ENCODE measurements at places on chromosomes 6 and 20.

GRCh38 chr6:36793296-36793912 is 45.8 kb downstream of the CPNE5 start:
- DNase-seq, result no peak

GRCh38 chr6:114033606-114034005 is 62.7 kb upstream of the HDAC2 start:
- DNase-seq, result no peak

- DNase-seq, result no peak
Observed at GRCh38 chr6:2264932-2265331, 19.5 kb upstream of the GMDS start.

DNA sequence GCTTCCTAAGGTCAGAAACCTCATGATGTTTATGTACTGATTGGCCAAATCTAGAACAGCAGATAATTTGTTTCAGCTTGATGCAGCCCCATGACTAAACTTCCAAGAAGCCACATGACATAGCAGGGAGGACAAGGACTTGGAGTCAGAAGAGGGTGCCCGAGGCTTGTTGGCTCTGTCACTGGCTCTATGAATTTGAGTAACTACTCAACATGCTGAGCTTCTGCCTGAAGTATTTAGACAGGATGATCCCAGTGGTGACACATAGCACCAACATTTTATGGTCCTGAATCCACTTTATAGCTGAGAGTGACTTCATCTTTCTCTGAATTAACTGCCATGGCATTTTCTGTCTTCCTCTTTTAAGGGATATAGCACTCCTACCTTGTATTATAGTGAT is 13.5 kb upstream of the TBX18 start:
- no peak for DNase-seq

DNA sequence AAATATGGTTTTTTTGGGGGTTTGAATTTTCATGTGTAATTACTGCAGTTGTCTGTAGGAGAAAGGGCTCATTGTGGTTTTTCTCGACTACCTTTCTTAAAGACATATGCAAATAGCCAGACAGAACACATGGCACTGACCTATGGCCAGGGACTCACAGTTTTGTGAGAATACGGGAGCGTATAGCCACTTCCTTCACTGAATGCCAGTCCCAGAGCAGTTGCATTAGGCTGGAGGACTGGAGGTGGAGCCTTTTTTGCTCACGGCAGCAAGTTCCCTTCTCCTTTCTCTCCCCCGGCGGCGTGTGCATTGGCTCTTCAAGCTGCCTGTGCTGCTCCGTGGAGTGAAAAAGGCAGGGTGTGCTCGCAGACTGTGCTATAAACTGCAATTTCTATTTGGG is 114.9 kb downstream of the AKAP7 start:
- peak; percentile 14 for DNase-seq

- no peak for DNase-seq
Observed at GRCh38 chr6:24394780-24395437, 7.8 kb upstream of the MRS2 start.

- no peak for DNase-seq
Observed at GRCh38 chr20:44465001-44465560, 10.6 kb upstream of the TTPAL start.

GRCh38 chr20:2694008-2694471 is 1.5 kb downstream of the EBF4 start:
- no peak for DNase-seq

DNA sequence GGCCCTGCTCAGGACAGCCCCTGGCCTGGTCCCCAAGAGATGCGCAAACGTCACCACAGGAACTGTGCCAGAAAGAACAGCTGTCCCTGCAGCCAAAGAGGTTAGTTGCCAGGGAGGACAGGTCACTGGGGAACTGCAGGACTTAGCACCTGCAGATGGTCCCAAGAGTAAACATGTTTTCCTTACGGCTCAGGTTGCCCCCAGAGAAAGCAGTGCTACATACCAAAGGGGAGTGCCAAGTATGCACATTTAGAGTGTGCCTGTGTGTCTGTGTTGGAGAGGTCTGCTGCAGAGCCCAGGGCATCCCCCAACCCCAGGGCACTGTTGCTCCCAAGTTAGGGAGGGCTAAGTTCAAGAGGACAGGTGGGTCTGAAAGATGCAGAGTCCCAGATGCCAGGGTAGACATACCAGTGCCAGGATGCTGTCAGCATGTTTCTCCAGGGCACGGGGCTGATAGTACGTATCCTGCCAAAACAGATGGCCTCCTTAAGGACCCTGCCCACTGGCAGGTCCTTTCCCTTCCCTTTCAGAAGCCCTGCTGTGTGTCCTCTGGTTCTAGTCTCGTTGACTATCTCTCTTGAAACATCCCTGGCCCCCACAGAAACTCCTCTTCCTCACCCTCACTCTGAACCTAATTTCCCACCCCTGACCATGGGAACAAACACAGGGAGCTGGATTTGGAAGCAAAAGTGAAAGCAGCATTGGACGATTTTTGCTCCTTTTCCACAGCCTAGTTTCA is 1.3 kb downstream of the ABHD16A start:
- no peak for DNase-seq

- no peak for DNase-seq
Observed at GRCh38 chr6:113019176-113019575, 672.0 kb downstream of the RFPL4B start.

GRCh38 chr6:152720974-152721373 is 23.3 kb downstream of the MYCT1 start:
- DNase-seq, result no peak

GRCh38 chr20:48681201-48681872 is 146.5 kb downstream of the PREX1 start:
- DNase-seq, result no peak

DNA sequence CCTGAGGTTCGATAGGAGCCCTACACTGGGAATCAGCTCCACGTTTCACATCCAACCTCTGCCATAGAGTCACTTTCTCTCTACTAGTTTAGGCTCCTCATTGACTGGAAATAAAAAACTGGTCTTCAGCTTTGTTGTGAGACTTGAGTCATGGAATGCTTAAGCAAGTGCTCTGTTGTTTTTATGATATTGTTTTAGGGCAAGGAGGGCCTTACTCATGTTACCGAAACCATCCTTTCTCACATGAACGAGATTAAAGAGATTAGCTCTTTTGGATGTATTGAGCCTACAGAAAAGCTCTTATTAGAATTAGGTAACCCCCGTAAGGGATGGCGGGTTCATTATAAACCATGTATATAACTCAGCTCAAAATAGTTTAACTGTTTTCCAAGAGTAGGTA is 6.9 kb upstream of the MOCS1 start:
- no peak for DNase-seq

GRCh38 chr6:14174226-14174625 is 56.7 kb downstream of the CD83 start:
- no peak for DNase-seq

DNA sequence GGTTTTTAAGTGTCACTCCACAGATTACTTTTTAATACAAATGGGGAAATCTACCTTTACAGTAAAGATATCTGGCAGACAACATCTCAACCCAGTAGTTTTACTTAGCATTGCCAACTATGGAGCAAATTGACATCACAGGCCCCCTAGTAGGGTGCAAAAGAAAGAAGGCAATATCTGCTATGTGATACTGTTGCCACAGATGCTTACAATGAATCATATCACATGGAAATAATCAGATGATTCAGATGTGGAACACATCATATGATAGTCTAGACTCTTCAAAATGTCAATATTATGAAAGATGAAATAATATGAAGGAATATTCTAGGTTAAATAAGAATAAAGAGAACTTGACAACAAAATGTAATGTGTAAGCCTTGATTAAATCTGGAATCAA is 322.5 kb downstream of the BMP2 start:
- no peak for DNase-seq

DNA sequence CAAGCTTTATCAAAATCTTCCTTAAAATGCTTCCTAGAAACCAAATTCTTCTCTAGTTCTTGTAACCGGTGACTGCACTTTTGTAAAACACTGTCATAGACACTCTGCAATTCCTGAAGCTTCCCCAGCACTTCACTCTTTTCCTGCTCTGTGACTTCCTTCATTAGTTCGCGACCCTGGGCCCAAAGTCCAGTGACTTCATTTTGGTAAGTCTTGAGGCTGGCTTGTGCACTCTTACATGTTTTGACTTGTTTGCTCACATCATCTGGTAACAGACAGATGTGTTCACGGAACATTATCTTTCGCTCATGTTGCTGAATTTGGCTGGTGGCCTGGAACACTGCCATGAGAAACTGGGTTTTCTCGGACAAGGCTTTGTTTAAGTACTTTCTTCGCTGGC is 306.2 kb downstream of the SYNE1 start:
- no peak for DNase-seq

GRCh38 chr20:63968136-63968927 is 1.4 kb downstream of the ZNF512B start:
- DNase-seq, result no peak

DNA sequence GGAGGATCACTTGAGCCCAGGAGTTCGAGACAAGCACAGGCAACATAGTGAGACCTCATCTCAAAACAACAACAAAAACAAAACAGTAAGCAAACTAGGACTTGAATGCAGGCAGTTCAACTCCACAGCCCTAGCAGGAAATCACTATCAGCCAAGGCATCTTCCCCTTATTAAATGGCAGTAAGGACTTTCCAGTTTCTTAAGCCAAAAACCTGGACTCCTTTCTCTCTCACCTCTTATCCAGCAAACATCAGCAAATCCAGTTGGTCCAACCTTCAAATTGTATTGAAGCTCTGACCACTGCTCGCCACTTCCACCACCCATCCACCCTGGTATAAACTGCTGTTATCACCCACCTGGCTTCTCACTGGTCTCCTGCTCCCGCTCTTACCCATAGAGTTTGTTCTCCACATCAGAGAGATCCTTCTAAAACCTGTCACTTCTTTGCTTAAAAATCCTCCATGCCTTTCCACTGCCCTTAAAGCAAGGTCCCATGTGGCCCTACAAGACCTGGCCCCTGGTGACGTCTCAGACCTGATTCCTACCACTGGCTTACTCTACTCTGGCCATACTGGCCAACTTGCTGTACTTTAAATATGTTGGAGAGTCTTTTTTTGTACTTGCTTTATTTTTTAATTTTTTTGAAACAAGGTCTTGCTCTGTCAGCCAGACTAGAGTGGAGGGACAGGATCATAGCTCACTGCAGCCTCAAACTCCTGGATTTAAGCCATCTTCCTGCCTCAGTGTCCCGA is 27.6 kb downstream of the BCL2L1 start:
- no peak for DNase-seq

GRCh38 chr6:2542858-2543218 is 207.9 kb downstream of the MYLK4 start:
- DNase-seq, result peak; percentile 43

- DNase-seq, result no peak
Observed at GRCh38 chr6:138909511-138909910, 78.5 kb downstream of the REPS1 start.

DNA sequence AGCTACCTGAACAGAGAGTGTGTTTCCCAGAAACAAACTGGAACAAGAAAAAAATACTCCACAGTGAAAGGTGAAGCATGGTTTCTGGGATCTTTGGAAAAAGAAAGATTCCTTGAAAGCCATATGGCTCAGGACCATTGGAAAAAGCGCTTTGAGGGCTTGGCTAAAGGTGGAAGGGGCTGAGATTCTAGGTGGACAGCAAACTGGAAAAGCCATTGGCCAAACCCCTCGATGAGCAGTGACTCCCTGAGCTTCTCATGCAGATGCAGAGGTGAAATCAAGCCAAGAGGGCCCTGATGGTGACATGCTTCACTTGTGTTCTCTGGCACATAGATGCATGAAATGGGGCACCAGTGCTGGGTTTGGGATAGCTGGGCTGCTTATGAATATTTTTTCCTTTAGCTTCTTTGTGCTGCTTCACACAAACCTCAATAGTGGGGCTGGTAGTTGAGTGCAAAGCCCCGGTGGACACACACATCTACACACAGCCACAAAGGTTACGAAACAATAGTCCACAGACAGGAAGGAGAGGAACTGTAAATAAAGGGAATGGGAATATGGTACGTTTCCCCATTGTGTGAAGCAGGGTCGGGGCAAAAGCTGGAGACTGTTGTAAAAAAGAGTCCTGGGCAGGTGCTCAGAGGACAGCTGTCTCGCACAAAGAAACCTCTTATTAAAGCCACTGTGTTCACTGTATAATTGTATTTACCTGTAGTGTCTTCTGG is 117.8 kb downstream of the FOXA2 start:
- DNase-seq, result no peak

- DNase-seq, result no peak
Observed at GRCh38 chr6:89975991-89976693, 81.9 kb downstream of the GJA10 start.

DNA sequence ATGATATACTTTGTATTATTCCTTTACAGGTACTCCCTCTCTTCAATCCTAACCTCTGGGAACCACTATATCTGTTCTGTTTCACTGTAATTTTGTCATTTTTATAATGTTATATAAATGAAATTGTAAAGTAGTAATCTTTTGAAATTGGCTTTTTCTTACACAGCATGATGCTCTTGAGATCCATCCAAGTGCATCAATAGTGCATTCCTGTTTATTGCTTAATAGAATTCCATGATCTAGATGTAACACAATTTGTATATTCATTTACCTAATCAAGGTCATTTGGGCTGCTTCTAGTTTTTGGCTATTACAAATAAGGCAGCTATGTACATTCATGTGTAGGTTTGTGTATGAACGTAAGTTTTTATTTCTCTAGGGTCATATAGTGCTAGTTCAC is 174.6 kb downstream of the KHDC1L start:
- DNase-seq, result no peak

- DNase-seq, result no peak
Observed at GRCh38 chr20:22411627-22412450, 172.5 kb downstream of the FOXA2 start.

GRCh38 chr20:57022306-57022705 is 244.1 kb downstream of the BMP7 start:
- no peak for DNase-seq

- no peak for DNase-seq
Observed at GRCh38 chr6:36691612-36692011, 6.0 kb upstream of the RAB44 start.

- DNase-seq, result peak; percentile 45
Observed at GRCh38 chr6:136791296-136792094, 782 bp downstream of the MAP3K5 start.

DNA sequence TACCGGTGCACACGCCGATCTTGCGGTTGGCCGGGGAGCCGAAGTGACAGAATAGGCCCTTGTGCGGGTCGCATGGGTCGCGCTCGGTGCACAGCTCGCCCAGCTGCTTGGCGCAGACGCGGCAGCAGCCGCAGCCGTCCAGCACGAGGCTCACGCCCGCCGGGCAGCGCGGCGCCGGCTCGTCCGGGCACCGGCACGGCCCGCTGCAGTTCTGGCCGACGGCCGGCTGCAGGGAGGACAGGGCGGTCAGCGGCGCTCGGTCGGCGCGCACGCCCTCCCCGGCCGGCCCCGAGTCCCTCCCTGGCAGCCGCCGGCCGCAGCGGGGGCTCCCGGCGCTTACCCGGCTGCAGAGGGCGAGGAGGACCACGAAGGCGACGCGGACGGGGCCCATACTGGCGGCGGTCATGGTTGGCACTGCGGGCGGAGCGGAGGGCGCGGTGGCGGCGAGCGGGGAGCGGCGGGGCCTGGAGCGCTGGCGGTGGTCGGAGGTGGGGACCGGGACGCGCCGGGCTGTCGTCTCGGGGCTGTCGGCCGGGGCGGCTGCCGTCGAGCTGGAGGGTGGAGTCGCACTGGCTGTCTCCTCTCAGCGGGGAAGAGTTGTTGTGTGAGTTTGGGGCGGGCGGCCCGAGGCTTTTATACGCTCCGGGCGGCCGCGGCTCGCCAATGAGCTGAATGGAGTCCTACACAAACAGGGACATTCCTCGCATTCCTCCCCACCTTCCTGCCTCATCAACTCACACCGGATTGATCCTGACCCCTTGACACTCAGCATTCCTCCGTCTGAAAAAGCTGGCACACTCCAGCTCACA is at the start of gene CCN2:
TSS of gene CCN2 (minus strand) at position 606 of the 809 bp plus-strand sequence. CDS start at position 406, 200 bp downstream.
- no peak for DNase-seq

GRCh38 chr6:153852481-153852880 is 186.6 kb upstream of the OPRM1 start:
- DNase-seq, result no peak
